SK-MEL-5 (cell line): ENCODE measurements at places on chromosomes 4 and X. TPM values are rescaled to one million over a fixed set of nuclear protein-coding genes. Genes with fewer than 3 reads are reported as not detected.

Gene HOPX
- total RNA-seq: not detected in 2 replicates

Gene TCEAL5
- not detected in 2 replicates for total RNA-seq

Gene GATA1
- not detected in 2 replicates for total RNA-seq

Gene ATP10D
- total RNA-seq: 18.2 and 18.5 TPM in 2 replicates

Gene TLR3
- 6.9 and 9.8 TPM in 2 replicates for total RNA-seq

Gene ZDHHC9
- total RNA-seq: 26.8 and 27.4 TPM in 2 replicates

Gene ADD1
- 144 and 148 TPM in 2 replicates for total RNA-seq
